Lower lobe of right lung (tissue), 2 donors: ENCODE measurements at places on chromosomes 1 and 21. TPM values are rescaled to one million over a fixed set of nuclear protein-coding genes. Genes with fewer than 3 reads are reported as not detected.
A peak's percentile ranks its signal among the peaks of the same experiment; 100 is the strongest.

DNA sequence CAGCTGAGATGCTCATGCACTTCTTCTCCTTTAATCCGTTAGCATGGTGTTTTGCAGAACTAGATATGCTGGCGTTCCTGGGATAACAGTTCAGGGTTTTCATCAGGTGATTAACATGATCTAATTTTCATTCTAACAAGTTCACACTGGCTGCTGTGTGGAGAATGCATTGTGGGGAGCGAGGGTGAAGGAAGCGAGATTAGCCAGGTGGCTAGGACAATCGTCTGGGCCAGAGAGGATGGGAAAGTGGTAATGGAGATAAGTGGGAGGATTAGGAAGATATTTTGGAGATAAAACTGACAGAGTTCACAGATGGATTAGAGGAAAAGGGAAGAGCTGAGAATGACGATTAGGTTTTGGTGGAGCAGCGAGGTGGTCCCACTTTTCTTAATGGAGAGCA, 138.1 kb upstream of the MAGI3 start:
- no peak overlapping the region for H3K27ac ChIP-seq
- DNase-seq, result no peak
- peaks cover 11% of the 10 kb centered on the region for H3K4me1 ChIP-seq
- H3K4me3 ChIP-seq, result no peak overlapping the region
- H3K27me3 ChIP-seq, result no peaks in the 10 kb centered on the region

GRCh38 chr1:172390683-172391551, 29.6 kb upstream of the C1orf105 start:
- H3K27me3 ChIP-seq, result no peaks in the 10 kb centered on the region
- peaks cover 15% of the 10 kb centered on the region for H3K4me1 ChIP-seq
- H3K4me3 ChIP-seq, result no peak overlapping the region
- no peak for DNase-seq
- H3K36me3 ChIP-seq, result no peaks in the 10 kb centered on the region

DNA sequence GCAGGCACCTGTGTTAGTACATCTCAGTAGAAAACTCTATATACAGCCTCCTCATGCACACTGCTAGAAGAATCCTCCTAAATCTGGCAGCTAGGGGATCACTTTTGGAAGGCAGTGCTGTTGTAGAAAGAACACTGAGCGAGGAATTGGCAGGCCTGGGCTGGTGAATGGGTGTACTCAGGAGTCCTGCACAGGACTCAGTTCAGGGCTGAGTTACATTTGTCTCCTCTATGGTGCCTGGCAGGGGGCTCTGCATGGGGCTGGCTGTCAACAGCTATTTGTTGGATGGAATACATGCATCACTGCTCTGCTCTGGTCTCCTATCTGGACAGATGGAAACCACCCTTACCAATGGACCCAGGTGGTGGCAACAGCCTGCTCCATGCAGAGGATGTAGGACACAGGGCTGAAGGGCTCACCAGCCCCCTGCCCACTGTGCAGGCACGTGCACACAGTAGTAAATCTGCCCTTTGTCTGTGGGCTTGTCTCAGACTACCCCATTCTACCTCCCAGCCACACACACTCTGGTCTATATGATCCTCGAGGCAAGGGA, 74.2 kb downstream of the LRIG2 start:
- peaks cover 13% of the 10 kb centered on the region for H3K4me1 ChIP-seq
- H3K27ac ChIP-seq, result no peak overlapping the region
- H3K4me3 ChIP-seq, result no peak overlapping the region
- H3K27me3 ChIP-seq, result no peaks in the 10 kb centered on the region
- no peaks in the 10 kb centered on the region for H3K36me3 ChIP-seq
- DNase-seq, result no peak

Gene MTHFR
- total RNA-seq, result 45.4 TPM

- H3K36me3 ChIP-seq, result no peaks in the 10 kb centered on the region
- H3K27me3 ChIP-seq, result no peaks in the 10 kb centered on the region
- peaks cover 19% of the 10 kb centered on the region for H3K4me1 ChIP-seq
- peak; percentile 53 for DNase-seq
Observed at GRCh38 chr1:160837558-160838205, 25.0 kb downstream of the CD244 start.

Gene C8A
- total RNA-seq, result not detected

DNA sequence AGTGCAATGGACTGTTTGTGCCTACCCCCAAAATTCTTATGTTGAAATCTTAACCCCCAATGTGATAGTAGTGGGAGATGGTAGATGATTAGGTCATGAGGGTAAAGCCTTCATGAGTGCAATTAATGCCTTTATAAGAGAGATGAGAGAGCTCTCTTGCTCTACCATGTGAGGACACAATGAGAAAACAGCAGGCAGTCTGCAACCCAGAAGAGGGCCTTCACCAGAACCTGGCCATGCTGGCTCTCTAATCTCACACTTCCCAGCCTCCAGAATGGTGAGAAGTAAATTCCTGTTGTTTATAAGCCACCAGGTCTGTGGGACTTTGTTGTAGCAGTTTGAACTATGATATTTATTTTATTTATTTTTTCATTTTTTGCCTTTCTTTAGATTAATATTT, 21.0 kb downstream of the RYR2 start:
- DNase-seq, result no peak
- H3K27ac ChIP-seq, result no peak overlapping the region
- no peaks in the 10 kb centered on the region for H3K36me3 ChIP-seq
- H3K4me1 ChIP-seq, result no peaks in the 10 kb centered on the region

DNA sequence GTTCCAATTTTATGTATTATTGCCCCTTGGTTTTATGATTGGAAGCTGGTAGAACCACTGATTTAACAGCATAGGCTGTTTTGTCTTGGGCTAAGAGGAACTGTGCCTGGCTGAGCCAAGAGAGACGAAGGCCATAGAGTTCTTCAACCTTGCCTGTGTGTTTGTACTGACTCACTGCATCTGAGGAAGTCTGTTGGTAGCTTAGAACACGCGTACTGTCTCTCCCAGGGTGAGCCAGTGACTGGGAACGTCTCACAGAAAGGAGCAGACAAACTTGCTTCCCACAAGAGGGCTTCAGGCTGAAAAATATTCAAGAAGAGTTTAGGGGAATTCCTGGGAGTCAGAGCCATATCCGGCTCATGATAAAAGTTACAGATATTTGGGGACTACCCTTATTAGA, 14.9 kb downstream of the TMEM51 start:
- DNase-seq, result no peak
- H3K4me1 ChIP-seq, result peaks cover 35% of the 10 kb centered on the region
- H3K27ac ChIP-seq, result no peak overlapping the region
- H3K4me3 ChIP-seq, result no peak overlapping the region
- no peaks in the 10 kb centered on the region for H3K27me3 ChIP-seq
- H3K36me3 ChIP-seq, result no peaks in the 10 kb centered on the region

- no peak for DNase-seq
- H3K27me3 ChIP-seq, result no peaks in the 10 kb centered on the region
- H3K4me3 ChIP-seq, result no peak overlapping the region
Observed at GRCh38 chr1:208045463-208046260, 134.7 kb upstream of the CD34 start.

GRCh38 chr1:162627662-162628296, 4.5 kb upstream of the DDR2 start:
- no peaks in the 10 kb centered on the region for H3K27me3 ChIP-seq
- H3K36me3 ChIP-seq, result no peaks in the 10 kb centered on the region
- no peak for DNase-seq
- H3K27ac ChIP-seq, result no peak overlapping the region

- DNase-seq, result no peak
- no peaks in the 10 kb centered on the region for H3K4me1 ChIP-seq
- no peak overlapping the region for H3K4me3 ChIP-seq
- H3K27me3 ChIP-seq, result no peaks in the 10 kb centered on the region
- H3K27ac ChIP-seq, result no peak overlapping the region
- no peaks in the 10 kb centered on the region for H3K36me3 ChIP-seq
Observed at GRCh38 chr1:169240449-169241232, 127.0 kb downstream of the NME7 start.

DNA sequence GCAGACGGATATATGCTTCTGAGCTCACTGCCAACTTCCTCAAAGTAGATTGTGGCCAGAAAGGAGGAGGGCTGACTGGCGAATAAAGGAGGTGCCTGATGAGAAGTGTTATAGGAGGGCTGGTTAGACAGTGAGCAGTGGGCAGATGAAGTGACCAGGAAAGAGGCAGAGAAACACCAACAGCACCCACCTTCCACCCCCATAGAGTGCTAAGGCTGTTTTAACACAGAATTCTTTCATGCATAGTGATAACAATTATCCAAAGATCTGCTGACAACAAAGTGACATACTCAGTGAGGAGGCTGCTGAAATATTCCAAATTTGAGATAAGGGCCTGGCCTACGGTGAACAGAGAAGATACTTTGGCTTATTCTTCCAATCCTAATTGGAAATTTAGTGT, 21.2 kb upstream of the MTR start:
- no peaks in the 10 kb centered on the region for H3K36me3 ChIP-seq
- no peaks in the 10 kb centered on the region for H3K4me1 ChIP-seq
- H3K4me3 ChIP-seq, result no peak overlapping the region
- no peak for DNase-seq
- H3K27me3 ChIP-seq, result no peaks in the 10 kb centered on the region

Gene MAP10
- total RNA-seq, result 2.6 TPM

Gene SPRR2G
- total RNA-seq, result not detected

GRCh38 chr1:6359216-6360116, 34.1 kb downstream of the ACOT7 start:
- peak overlapping the region; percentile 86 for H3K27ac ChIP-seq
- peak; percentile 85 for DNase-seq
- H3K4me3 ChIP-seq, result peak overlapping the region; percentile 27
- H3K36me3 ChIP-seq, result no peaks in the 10 kb centered on the region
- peaks cover 34% of the 10 kb centered on the region for H3K4me1 ChIP-seq

DNA sequence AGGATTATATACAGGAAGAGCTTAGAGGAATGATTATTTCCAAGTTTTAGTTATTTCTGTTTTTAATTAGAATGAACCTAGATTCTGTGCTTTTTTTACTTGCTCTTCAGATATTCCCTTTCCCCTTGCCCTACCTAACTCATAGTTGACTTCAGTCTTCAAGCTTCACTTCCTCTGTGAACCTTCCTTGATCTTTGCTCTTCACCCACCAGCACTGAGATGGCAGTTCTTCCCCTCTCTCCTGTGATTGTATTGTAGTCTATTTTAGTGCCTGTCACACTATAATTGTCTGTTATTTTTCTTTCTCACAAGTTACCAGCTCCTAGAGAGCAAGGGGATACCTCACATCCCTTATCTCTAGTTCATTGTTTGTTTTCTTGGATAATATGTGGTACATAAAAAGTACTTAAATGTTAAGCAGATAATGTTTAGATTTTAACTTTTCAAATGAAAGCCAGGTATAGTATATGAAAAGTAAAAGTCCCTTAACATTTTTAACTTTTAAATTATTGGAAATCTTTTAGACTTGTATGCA, 33.2 kb downstream of the KCTD3 start:
- peaks cover 50% of the 10 kb centered on the region for H3K36me3 ChIP-seq
- no peak overlapping the region for H3K4me3 ChIP-seq
- no peak for DNase-seq
- peaks cover 6% of the 10 kb centered on the region for H3K4me1 ChIP-seq

Gene ATP6V1G3
- not detected for total RNA-seq

- DNase-seq, result no peak
- H3K27me3 ChIP-seq, result no peaks in the 10 kb centered on the region
- H3K4me1 ChIP-seq, result no peaks in the 10 kb centered on the region
- H3K4me3 ChIP-seq, result no peak overlapping the region
- no peak overlapping the region for H3K27ac ChIP-seq
Observed at GRCh38 chr1:75366595-75366994, 232.4 kb downstream of the LHX8 start.
